Activated T-cell treated with anti-CD3 and anti-CD28 coated beads, Interleukin-2, amount 50 U/mL, for 72 hours (primary cell): ENCODE measurements at places on chromosomes 6 and 20.

- DNase-seq: peak; percentile 50
These were observed 878 bp upstream of the PNRC1 start for GRCh38 chr6:89079511-89080234.

GRCh38 chr6:44642870-44643522 is 255.5 kb downstream of the CDC5L start:
- peak; percentile 83 for DNase-seq

DNA sequence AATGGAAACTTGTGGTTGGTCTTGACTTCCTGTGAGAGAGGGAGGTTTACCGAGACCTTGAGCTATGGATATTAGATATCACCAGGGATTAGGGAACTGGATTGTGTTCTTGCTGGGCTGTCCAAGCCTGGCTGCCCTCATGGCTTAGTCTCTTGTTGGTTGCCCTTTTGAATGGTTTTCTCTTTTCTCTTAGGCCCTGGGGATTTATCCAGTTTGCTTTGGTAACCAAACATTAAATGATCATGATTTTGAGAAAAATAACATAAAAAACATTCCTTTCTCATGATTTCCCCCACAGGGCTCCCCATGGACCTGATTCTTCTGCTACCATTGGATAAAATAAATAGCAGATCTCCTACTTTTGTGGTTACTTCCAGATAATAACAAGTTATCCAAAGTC is 306.4 kb upstream of the RNF217 start:
- DNase-seq: no peak

DNA sequence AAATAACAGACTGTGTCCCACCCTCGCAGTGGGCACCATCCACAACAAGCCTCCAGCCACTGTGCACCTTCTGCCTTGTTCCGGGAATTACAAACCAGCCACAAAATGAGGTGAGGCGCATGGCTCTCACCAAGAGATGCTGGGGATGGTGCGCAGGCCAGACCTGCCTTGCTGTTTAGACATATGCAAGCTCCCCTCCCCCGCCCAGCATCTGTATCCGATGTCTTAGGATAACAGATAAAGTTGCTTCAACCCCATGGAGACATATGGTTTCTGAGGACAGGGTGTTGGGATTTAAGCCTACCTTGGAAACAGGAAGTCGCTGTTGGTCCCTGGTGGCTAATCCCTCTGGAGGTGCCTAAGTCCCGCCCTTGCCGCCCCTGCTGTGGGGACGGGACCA is 50.4 kb upstream of the MPC1 start:
- no peak for DNase-seq

DNA sequence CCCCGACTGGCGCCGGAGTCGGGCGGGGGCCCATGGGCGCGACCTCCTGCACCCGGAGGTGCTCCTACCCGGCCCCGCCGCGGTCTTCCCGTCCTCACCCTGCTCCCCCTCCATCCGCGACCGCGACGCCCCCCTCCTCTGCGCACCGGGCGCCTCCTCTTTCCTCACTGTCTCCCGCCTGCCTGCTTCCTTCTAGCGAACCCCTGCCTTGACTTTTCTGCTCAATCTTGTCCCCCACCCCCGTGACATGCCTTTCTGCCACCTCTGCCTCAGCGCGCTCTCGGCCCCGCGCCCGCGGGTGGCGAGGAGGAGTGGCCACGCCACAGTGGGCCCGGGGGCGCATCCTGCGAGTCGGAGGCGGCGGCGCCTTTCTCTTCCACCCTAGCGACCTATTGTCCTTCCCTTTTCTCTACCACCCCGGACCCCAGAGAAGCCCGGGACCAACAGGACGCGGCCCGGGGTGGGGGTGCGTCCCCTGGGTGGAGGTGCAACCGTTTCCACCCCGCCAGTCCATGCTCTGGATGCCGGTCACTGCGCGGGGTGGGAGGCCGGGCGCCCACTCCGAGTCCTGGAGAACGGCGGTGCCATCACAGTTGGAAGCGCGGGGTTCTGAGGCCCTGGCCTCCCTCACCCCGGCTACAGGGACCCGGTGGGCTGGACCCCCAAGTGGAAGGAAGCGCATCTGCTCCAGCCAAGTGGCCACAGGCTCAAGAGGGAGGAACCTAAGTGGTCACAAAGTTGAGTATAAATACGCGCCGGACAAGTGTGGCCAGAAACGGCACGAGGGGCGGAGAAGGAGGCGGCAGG is 2.0 kb downstream of the PDE10A start:
- no peak for DNase-seq

DNA sequence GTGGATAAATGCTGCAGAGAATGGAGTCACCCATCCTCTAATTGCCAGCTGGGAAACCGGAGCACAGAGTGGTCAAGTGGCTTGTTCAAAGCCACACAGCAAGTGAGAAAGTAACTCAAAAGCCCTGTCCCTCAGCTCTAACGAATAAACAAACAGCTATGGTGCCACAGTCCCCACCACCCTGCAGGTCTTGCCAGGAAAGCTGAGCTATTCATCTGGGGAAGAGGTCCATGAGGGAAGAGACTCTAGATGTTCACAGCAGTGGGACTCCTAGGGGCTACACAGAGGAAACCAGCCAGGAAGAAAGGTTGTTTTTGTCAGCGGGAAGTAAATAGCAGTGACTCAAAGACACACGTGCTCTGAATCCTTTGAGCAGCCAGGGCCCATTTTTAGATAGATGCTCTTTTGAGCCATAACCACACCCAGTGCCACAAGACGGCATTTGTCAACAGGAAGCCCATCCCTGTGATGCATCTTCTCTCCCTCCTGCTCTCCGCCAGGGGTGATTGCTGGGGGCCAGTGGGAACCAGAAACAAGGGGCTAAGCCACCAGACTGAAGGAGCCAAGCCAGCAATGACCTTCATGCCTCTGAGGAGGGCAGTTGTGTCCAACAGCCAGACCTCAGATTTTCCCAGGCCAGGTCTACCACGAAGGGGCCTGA is 32.4 kb upstream of the TCP11 start:
- no peak for DNase-seq

GRCh38 chr6:141610741-141611140 is 522.0 kb upstream of the GJE1 start:
- no peak for DNase-seq

DNA sequence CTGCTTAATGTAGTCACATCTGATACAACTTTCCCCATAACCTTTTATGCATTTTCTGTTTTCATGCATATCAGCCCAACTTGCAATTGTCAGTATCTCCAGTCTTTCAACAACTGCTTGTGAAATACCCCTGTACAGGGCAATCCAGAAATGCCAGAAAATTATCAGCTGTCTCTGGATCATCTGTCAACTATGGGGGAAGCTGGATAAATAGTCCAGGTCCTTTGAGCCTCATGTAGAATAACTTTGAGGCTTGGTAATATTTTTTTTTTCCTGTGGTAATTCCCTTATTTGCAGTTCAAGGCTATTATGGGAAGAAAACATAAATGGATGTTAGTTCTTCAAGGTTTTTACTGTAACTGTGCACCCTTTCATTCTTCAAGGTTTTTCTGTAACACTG is 6.2 kb downstream of the DEFB125 start:
- no peak for DNase-seq

- DNase-seq: no peak
These were observed 17.4 kb downstream of the ADGRF4 start for GRCh38 chr6:47715782-47716181.

GRCh38 chr6:108497883-108498282 is 62.8 kb upstream of the FOXO3 start:
- peak; percentile 14 for DNase-seq

- peak; percentile 50 for DNase-seq
These were observed 6.0 kb upstream of the LATS1 start for GRCh38 chr6:149723771-149724417.

GRCh38 chr6:130674604-130675003 is 152.6 kb upstream of the SMLR1 start:
- no peak for DNase-seq

DNA sequence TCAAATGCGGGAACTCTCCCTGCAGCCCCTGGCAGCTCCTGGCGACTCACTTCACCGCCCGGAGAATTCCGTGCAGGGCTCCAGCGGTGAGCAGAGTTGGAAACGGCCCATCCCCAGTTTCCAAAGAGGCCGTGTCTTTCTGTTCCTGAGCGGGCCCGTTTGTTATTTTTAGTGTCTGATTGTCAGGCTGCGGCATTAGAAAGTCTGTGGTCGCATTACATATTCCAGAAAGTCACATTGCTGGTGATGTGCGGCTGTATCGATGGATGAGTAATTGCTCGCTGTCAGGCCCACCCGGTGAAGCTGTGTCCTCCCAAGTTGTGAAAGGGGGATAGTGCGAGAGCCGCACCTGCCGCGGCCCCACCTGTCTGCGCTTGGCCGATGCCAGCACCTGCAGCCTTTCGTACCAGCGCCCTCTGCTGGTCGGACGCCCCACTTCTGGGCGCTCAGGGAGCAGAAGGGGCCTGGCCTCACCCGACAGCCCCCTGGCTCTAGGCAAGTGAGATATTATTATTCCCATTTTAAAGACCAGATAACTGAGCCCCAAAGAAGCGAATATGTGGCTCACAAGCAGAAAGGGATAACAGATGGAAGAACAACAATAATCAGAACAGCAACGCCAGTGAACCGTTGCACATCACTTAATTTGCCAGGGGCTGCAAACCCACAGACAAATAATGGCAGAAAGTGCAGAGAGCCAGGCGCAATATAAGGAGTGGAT is 244.9 kb downstream of the TSHZ2 start:
- DNase-seq: peak; percentile 81

GRCh38 chr6:75381877-75382633 is 97.5 kb upstream of the TMEM30A start:
- no peak for DNase-seq

DNA sequence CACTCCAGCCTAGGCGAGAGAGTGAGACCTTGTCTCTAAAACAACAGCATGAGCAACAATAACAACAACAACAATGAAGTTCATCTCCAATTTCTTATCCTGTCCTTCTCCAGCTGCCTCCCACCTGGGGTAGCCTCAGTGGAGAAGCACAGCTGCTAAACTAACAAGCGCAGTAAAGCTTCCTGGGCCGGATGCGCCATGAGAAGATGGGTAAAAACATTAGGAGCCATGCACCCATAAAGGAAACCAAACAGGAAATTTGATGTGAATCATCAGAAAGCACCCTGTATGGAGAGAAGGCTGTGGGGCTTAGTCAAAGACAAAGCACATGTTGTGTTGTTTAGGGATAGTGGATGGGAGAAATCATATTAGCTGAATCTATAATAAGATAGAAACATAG is 61.1 kb upstream of the CCN6 start:
- DNase-seq: peak; percentile 70

DNA sequence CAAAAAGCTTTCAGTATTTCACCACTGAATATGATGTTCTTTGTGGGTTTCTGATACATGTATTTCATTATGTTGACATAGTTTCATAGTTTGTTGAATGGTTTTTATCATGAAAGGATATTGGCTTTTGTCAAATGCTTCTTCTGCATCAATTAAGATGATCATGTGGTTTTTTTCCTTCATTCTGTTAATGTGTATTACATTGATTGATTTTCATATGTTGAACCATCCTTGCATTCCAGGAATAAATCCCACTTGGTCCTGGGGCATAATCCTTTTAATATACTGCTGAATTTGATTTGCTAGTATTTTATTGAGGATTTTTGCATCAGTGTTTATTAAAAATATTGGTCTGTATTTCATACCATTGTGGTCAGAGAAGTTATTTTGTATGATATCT is 70.9 kb upstream of the BHLHE23 start:
- no peak for DNase-seq

- no peak for DNase-seq
These were observed 107.7 kb downstream of the JPH2 start for GRCh38 chr20:44079291-44079690.

- DNase-seq: no peak
These were observed 10.0 kb downstream of the CITED2 start for GRCh38 chr6:139364302-139364981.

DNA sequence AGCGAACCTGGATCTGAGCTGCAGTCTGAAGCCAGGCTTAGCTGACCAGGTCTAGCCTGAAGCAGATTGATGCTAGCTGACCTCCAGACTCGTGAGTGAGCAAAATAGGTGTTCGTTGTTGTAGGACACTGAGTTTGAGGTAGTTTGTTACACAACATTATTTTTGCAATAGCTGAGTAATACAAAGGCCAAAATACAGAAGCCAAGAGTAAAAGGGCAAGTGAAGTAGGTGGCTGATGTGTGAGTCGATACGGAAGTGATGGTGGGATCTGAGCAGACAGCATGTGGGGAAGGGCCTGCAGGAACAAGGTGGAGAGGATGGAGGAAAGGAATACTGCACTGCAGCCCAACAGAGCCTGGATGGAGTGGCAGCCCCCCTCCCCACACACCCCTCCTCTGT is 8.5 kb upstream of the SPATS1 start:
- no peak for DNase-seq

DNA sequence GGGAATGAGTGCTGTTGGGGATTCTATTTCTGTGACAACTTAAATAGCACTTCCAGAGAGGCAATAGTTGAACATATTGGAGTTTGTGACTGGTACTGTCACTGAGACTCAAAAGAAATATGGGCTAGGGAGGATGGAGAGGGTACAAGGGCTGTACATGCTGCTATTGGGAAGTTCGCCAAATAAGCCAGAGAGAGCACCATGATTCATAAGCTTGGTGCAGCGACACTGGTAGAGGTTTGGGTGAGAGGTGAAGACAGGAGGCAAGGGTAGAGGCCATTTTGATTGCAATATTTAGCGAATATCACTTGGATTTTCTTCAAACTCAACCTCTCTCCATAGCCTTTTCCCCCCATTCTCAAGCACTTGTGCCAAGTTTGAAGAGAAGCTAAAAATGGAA is 214.3 kb downstream of the OGFRL1 start:
- no peak for DNase-seq

GRCh38 chr6:13156381-13156780 is 172.0 kb downstream of the TBC1D7 start:
- DNase-seq: no peak

GRCh38 chr6:157879873-157880254 is 56.8 kb downstream of the SNX9 start:
- no peak for DNase-seq

DNA sequence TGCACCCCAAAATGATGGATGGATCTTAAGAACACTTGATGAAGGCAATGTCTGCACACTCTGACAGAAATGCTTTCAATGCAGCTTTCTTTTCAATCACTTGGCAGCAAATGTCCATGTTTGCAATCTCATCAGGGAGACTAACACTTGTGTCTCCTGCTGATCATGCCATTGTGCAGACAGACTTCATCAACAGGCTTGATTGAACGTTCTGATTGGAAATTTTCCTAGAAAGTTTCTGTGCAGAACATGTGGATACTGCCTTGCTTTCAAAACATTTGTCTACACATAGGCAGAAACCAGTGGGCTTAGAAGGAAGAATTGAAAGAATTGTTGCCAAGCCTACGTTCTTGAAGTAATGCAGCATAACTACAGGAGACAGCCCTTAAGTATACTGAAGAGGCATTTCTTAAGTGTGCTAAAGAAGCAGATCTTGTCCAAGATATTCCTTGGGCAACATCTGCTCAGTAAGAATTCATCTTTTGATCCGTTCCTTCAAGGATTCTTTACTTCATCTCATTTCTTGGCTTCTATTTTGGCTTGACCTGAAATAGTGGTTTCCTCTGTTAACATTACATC is 120.4 kb upstream of the PLCB4 start:
- no peak for DNase-seq
